ENCODE measurements at places on chromosomes 13 and 19. TPM values are rescaled to one million over a fixed set of nuclear protein-coding genes. Genes with fewer than 3 reads are reported as not detected.

GRCh38 chr13:74169676-74170075, 35.5 kb upstream of the KLF12 start:
- no peak for DNase-seq

- DNase-seq: peak; percentile 62
These were observed 3.5 kb upstream of the SBNO2 start for GRCh38 chr19:1177322-1178114.

- DNase-seq: no peak
These were observed 1.0 kb downstream of the GADD45GIP1 start for GRCh38 chr19:12955996-12956395.

- DNase-seq: no peak
These were observed 253.6 kb upstream of the MAB21L1 start for GRCh38 chr13:35729926-35730627.

Gene FAM216B
- 0.13 TPM for total RNA-seq

DNA sequence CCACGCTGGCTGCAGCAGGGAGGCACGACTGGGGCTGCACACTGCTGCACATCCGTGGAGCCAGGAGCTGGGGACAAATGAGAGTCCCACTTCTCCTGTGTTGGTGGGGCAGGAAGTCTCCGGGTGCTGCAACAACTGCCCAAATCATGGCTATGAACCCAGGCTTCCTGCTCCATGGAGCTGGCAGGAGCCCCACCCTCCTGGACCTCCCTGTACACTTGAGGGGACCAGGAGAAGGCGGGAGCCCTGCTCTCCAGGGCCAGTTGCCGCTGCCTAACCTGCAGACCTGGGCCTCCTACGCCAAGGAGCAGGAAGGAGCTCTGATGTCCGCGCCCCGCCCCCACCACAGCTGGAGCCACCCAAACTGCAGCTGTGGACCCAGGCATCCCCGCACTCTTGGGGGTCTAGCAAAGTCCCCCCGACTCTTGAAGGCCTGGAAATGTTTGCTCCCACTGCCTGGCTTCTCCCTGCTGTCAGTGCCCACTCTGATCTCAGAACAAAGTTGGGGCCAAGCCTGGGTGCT, 752.1 kb upstream of the PCDH20 start:
- DNase-seq: no peak

DNA sequence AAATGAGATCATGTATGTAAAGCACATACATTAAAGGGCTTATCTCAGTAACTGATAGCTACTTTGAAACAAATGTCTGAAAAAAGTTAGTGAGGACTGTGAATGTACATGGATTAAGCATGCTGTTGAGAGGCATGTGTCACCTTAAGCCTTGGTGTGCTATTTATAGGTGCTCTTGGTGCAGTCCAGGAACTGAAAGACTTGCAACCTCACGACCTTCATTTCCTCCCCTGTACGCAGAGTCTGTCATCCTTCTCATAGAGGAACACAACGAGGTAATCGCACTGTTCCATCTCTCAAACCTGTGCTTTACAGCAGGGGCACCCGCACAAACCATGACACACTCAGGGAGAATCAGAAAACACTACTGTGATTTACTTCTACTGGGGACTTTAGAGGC, 65.6 kb downstream of the UFM1 start:
- no peak for DNase-seq

Gene HCST
- total RNA-seq: 7.9 TPM

- peak; percentile 87 for DNase-seq
These were observed at the start of gene JAK3 for GRCh38 chr19:17847538-17848366. JAK3 (minus strand) TSS chr19:17847982; CDS start chr19:17844417, 3,565 bp downstream.

Gene C5AR1
- 5.1 TPM for total RNA-seq

GRCh38 chr13:41939398-41939797, 21.5 kb downstream of the VWA8 start:
- no peak for DNase-seq

Gene SYNE4
- 3.5 TPM for total RNA-seq

Gene CASP14
- total RNA-seq: not detected

DNA sequence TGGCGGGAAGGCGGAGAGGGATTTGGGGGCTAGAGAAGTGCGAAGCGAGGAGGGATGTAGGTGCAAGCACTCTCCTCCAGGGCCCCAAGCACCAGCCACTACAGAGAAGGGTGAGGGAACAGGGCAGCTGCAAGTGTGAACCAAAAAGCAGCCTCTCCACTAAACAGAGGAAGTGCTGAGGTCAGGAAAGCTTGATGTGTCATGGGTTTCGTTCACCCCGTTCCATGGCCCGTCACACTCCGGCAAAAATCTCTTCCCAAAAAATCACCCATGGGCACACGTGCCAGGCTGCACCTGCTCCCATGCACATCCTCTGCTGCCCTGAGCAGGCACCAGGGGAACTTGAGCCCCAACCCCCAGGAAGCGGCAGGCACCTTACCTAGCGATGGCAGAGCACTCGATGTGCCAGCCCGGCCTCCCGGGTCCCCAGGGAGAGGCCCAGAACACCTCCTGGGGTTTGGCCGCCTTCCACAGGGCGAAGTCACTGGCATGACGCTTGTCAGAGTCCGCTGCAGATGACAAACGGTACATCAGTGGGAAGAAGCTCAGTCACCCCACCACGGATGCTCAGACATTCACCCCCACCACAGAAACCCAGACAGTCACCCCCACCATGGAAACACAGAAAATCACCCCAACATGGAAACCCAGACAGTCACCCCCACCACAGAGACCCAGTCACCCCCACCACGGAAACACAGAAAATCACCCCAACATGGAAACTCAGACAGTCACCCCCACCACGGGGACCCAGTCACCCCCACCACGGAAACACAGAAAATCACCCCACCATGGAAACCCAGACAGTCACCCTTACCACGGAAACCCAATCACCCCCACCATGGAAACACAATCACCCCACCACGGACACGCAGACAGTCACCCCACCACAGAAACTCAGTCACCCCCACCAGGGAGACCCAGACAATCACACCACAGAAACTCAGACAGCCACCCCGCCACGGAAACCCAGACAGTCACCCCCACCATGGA, 29.0 kb downstream of the CARS2 start:
- DNase-seq: no peak

GRCh38 chr13:107124129-107124718, 556.3 kb upstream of the ARGLU1 start:
- DNase-seq: no peak
